ENCODE measurements at places on chromosomes 11 and 22. TPM values are rescaled to one million over a fixed set of nuclear protein-coding genes. Genes with fewer than 3 reads are reported as not detected.

The ALKBH3 gene
- 36.7 TPM for total RNA-seq

The UPB1 gene
- not detected for total RNA-seq

The OR51B2 gene
- total RNA-seq = not detected

The TEX54 gene
- not detected for total RNA-seq

The ENTHD1 gene
- not detected for total RNA-seq

The PTGDR2 gene
- not detected for total RNA-seq

Measured in fibroblast of the aortic adventitia (primary cell).